Right forelimb (tissue), 1 donor: ENCODE measurements at places on chromosomes 2 and 18.

DNA sequence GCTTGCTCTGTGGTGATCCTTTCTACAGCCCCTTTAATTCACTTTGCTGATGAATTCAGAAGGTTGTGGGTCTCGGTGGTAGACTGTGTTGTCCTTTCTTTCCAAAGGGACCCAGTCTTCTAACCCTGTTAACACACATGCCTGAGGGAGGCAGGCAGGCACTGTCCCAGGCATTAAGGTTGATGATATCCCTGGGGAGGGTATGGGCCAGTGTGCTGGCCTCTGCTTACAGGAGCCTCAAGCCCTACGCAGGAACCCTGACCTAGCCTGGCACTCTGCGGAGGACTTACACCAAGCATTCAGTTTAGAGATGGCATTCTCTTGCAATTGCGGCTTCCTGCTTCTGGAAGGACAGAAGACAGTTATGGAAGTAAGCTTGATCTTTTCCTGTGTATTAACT, 102.5 kb downstream of the PKP4 start:
- no peak for DNase-seq

DNA sequence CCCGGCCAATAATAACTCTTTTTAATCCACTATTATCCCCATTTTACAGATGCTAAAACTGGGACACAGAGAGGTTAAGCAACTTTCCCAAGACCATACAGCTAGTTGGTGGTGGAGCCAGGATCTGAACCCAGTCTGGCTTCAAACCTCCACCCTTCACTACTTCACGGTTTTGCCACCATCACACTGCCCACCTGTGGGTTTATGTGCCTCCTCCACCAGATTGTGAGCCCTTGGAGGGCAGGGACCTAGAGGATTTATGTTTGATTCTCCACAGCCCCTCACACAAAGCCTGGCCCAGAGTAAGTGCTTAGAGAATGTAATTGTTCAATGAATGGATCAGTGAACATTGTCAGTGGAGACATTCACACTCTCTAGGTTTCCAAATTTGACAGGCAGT, 153.4 kb upstream of the MYCN start:
- no peak for DNase-seq

GRCh38 chr18:48500517-48500916, 38.3 kb upstream of the CTIF start:
- DNase-seq, result no peak

GRCh38 chr2:109285244-109285651, 156.2 kb downstream of the SH3RF3 start:
- DNase-seq, result no peak

DNA sequence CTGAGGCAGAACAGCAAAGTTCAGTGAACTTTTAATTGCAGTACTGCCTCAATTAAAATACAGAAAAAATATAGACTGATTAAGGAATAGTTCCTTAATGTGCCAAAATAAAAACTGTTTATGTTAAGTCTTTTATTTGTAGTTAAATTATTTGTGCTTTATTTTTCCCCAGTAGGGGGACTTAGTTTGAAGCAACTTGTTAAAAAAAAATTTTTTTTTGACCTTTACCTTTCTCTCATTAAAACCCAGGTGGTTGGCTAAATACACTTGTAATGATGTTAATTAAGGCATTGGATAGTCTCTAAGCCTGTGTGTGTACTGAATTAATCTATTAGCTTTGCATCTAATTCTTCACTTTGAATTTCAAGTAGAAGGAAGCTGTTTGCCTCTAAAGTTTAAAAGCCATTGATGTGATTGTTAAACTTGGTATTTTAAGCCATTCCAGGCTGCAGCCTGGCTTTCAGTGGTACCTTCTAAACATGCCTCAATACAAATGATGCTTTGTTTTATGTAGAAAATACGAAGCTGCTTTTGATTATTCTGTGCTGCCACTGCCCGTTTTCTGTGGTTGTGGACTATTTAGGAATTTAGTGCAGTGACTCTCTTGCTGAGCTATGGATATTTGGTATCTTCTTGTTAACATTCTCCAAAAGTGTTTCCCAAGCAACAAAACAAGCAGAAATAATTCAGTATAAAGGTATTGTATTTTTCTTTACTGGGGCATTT, 102.9 kb downstream of the TANC1 start:
- DNase-seq, result no peak
